LNCaP clone FGC (cell line): ENCODE measurements at places on chromosomes 11 and 22.
A peak's percentile ranks its signal among the peaks of the same experiment; 100 is the strongest.

DNA sequence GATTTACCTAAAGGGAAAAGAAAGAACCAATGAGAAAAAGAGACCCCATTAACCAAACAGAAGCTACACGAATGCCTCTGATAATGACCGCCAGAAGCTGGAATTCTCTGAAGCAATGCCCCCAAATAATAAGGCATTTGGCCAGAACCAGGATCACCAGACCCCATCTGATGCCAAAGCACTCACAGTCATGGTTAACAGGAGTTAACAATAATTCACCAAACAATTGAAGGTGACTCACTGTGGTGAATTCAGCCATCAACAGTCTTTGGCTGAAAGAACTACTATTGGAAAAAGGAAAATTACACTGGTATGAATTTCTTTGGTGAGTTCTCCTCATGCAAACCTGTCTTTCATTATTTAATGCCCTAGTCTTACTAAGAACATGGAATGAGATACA is 21.9 kb upstream of the NFRKB start:
- DNase-seq, result no peak

GRCh38 chr11:123179586-123179985 is 15.5 kb downstream of the CLMP start:
- DNase-seq, result no peak

DNA sequence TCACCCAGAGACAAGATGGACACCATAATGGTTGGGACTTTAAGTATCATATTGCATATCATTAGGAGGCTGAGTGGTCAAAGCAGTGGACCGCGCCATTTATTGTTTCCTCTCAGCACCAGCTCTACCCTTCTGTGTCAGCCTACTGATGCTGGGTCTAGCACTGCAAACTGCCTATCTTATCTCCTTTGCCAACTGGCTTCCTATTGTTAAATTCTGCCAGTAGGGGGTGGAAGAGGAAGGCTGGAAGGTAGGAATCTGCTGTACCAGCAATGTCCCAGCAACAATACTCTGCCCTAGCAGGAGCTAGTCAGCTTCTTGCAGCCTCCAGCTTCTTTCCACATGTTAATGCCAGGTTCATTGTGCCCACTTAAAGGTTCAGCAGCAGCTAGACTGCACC is 367.1 kb upstream of the PDGFD start:
- DNase-seq, result no peak

DNA sequence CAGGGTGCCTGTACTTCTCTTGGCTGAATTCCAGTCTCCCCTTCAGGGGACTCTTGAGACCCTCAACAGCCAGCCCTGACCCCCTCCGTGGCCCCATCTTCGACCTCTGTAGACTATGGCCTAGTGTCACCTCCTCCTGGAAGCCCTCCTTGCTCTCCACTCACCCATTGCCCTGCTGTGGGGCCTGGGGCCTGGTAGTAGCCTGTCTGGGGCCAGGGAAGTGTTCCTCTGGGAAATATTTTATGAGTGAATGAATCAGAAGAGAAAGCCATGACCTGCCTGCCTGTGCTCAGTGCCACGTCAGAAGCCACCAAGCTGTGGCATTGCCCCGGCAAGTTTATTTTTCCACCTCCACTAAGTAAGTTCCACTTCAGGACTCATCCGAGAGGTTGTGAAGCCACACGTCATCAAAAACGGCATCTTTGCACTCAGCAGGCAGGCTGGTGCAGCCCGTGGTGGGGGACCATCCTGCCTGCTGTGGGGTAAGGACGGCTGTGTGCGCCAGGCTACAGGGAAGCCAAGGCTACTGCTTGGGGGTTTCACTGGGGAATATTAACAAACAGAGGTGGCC is 59.6 kb upstream of the PPARA start:
- no peak for DNase-seq

- DNase-seq, result no peak
These were observed 39.3 kb upstream of the MYO18B start for GRCh38 chr22:25702571-25703167.

- DNase-seq, result no peak
These were observed 4.5 kb upstream of the ALKBH8 start for GRCh38 chr11:107570015-107570414.

- peak; percentile 54 for DNase-seq
These were observed 43.9 kb downstream of the ADM start for GRCh38 chr11:10348650-10349280.

DNA sequence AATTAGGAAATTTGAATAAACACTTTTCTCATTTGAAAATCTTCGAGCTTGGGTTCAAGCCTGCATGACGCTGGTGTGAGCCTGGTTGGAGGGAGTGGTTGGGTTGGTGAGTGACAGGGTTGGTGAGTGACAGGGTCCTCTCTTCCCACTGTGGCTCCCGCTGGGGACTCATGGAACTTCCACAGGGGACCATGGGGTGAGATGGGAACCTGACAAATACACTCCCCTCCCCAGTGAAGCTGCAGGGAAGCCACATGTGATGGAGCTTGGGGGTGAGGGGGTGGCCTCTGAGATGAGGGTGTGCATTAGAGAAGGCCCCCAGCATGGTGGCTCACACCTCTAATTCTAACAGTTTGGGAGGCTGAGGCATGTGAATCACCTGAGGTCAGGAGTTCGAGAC is 66.8 kb downstream of the RTL6 start:
- DNase-seq, result no peak

DNA sequence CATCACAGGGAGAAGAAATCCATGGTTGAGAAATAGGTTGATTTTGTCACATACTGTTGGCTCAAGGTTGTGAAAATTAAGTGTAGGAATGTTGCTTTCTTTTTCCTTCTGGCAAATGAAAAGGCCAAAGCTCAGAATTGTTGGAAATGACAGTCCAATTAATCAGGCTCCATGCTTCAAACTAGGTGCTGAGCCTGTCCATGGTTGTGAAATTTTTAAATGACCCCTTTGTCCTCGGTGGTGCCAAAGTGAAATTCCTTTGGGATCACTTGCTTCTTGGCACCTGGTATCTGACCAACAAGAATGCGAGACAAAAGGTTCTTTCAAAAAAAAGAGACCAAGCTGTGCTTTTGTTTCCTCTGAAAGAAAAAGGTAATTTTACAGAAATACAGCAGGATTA is 451.9 kb downstream of the ETS1 start:
- no peak for DNase-seq

DNA sequence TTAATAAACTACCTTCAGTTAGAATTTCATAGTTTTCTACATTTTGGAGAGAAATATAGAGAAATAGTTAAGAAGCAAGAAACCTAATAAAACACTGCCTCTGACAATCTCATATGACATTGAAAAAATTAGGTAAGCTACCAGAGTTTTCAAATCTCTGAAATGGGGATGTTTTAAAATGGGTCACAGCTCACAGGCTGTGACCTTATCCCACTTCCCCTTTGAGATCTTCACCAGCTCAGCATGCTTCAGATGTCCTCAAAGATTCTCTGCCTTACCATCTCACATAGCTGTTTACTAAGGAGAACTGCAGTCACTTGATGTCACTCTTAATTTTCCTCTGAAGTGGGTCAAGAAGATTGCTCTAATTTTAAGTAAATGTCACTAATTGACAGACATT is 717.8 kb downstream of the JRKL start:
- DNase-seq, result no peak

DNA sequence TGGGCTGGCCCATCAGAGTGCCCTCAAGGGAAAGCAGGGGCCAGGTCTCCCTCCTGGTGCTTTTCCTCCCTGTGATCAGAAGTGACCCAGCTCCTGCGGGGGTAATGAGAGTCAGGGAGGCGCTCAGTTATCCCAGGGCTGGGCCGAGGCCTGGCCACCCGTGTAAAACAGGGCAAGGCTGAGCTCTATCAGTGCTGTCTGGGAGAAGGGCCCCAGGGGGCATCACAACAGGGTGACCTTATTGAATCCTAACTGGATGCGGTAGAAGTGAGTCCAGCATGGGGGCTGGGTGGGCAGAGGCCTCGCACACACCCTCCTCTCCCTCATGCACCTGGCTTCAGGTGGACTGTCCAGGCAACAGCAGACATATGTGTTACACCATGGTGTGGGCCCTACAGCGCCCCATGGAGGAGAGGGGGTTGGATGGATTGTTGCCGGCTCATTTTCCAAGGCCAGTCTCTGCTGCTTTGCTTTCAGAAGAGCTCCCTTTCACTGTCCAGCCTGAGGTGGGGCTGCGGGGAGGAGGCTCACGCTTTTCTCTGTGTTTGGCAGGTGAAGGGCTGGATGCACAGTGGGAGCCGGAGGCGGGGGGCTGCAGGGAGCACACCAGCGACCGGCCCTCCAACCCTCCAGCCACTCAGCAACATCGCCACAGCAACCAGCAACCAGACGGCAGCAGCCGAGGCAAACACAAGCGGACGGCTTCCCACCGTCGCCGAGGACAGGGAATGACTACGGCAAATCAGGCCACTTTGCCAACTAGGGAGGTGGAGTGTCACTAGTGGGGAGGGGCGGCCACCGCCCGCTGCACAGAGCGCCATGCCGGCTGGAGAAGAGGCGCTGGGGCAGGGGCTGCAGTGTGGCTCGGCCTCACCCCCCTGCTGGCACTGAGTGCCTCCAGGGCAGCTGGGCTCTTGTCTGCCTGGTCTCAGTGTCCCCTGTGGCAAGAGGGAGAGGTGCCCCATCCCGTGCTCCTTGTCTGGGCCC is 24.7 kb downstream of the GNAZ start:
- no peak for DNase-seq

DNA sequence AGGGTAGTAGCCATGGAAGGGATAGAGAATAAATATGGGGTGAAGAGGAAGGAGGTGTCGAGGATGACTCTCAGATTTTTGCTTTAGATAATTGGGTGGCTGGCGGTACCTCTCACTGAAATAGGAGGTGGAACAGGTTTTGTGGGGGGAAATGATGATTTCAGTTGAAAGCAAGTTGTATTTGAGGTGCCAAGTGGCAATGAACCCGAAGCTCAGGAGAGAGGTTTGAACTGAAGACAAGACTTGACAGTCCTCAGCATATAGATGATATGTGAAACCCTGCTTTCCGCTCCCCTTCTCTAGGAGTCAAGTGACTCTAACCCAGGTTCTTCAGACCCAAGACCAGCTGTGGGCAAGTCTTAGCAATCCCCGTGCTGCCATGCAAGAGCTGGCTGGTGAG is 33.7 kb downstream of the RRP8 start:
- DNase-seq, result no peak

GRCh38 chr11:63710476-63711217 is 29.3 kb downstream of the RTN3 start:
- no peak for DNase-seq

DNA sequence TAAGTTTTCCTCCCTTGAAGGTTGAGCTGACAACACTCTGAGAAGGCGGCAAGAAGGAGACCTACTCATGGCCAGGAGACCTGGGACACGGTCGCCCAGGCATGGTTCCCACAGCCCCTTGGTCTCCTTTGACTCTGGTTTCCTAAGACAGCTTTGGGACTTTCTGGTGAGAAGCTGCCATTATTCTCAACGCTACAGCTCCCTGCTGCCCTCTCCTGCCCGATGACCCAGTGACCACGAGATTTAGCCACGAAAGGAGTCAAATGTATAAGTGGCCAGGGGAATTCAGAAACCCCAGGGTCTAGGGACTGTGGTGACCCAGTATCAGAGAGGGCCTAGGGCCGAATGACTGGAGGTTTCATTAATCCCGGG is 699 bp upstream of the SDF2L1 start:
- peak; percentile 31 for DNase-seq

DNA sequence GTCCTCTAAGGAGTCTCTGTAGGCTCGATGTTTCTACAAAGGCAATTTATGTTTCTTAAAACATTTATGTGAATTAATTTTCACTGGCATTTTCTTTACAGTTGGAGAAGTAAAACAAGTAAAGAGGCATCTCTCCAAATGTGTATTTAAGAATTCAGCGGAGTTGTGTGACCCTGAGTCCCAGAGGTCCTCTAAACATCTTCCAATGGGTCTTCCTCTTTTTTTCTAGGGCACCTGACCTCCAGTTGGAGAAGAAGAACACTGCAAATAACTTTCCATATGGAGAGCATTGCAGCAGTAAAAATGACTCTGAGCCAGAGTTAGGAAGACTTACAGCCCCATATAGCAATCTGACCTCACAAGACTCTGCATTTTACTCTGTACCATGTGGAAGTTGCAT is 480.5 kb upstream of the RAG2 start:
- no peak for DNase-seq

DNA sequence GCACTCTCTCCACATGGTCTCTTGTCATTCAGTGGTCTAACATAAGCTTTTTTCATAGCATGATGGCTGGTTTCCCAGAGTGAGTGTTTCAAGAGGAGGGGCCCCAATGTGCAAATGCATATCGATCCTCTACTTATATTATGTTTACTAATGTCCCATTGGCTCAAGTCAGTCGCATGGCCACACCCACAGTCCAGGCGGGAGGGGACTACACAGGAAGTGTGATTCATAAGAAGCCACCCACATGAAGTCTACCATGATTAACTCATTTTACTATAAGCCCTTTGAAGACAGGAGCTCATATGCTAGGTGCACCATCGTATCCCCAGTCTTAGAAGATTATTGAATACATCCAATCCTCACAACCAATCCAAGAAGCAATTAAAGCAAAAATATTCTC is 89.5 kb upstream of the ISX start:
- DNase-seq, result no peak

DNA sequence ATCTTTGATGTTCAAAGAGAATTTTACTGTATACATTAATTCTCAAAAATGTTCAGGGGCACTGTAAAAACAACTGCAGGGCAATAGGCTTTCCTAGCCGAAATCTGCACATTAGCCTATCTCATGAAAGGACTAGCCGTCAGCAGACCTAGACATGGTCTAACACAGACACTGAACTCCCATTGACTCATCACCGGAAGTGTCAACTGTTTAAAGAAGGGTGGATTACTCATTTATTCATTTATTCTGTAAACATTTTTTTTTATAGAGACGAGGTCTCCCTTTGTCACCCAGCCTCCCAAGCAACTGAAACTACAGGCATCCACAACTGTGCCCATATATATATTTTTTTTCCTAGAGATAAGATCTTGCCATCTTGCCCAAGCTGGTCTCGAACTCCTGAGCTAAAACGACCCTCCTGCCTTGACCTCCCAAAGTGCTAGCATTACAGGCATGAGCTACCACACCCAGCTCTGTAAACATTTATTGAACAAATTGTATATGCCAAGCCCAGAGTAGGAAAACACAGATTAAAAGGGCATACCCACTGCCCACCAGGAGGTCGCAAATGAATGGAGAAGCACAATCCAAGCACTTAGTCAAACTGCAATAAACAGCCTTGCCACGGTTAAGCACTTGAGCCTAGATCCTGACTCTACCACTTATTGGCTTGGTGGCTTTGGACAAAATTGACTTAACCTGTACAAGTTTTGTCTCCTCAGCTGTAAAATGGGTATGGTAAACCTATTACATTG is 26.6 kb downstream of the RAB30 start:
- no peak for DNase-seq
